Stimulated activated CD8-positive, alpha-beta memory T cell treated with anti-CD3 and anti-CD28 coated beads, Interleukin-4, amount 100 ng/mL, for 1 hour (primary cell): ENCODE measurements at places on chromosomes 2 and 18.

GRCh38 chr2:150475479-150476250, 11.8 kb downstream of the RND3 start:
- DNase-seq, result no peak

DNA sequence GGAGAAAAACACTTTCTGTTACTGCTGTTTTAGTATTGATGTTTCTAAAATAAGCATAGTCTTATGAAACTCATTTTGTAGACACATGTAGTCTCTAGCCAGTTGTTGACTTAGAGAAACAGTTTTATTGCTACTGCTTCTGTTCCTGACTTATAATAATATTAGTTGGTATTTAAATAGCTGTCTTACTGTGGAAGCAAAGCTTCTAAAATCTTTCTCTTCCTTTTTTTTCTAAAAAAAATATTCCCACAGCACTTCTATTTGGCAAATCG, 121.8 kb downstream of the MTX2 start:
- DNase-seq, result no peak

DNA sequence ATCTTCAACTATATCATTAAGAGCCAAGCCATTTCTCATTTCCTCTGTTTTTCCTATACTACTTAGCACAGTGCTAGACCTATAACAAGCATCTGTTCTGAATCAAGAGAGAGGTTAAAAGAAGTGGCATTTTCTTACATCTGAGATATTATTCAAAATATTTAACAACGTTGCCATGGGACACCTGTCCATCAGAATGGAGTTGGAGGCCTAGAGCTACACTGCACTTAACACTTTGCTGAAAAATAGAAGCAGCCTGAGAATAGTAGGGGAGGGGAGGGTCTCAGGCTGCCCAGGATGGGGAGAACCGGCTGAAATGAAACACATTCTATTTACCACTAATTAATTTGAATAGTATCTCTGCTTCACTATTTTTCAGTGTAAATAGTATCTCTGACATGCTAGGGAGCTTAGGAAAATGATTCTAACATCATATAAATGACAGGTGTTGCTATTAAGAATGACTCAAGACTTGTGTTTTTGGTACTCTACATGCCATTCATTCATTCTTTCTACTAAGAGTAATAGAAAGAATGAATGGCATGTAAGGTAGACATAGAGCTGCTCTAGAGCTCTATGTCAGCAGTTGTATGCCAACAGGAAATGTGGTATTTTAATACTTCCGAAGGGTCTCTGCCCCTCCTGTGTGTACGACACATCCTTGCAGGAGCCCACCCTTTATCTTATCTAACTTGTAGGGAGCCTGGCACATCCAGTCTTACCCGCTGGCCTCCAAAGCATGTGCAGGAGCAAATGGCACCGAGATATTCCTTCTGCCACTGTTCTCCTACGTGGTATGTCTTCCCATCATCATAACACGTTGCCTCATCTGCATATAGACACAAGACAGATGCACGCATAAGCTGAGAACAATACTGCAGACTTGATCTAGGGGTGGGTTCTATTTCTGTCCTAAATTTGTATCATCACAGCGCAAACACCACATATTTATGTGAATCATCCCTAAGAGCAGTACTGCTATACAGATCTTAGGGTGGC, 52.6 kb downstream of the ATIC start:
- DNase-seq, result no peak

GRCh38 chr2:176126929-176127773, 2.4 kb upstream of the HOXD8 start:
- peak; percentile 47 for DNase-seq

DNA sequence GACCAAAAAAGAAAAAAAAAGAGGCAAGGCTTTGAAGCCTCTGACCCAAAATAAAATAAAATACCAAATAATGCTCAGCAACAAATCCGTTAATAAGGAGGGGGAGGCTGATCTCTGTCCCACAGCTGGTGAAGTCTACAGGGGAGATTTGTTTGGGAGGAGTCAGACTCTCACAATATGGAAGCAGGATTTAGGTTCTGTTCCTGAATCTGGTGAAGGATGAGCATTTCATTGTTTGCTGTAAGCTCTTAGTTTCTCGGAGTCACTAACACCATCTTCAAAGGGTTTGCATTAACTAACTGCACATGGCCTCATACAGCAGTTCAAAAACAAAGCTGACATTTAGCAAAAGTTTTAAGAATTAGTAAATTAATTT, 339.4 kb upstream of the TNP1 start:
- DNase-seq, result no peak

GRCh38 chr2:211373203-211373602, 816.8 kb downstream of the CPS1 start:
- DNase-seq, result no peak

DNA sequence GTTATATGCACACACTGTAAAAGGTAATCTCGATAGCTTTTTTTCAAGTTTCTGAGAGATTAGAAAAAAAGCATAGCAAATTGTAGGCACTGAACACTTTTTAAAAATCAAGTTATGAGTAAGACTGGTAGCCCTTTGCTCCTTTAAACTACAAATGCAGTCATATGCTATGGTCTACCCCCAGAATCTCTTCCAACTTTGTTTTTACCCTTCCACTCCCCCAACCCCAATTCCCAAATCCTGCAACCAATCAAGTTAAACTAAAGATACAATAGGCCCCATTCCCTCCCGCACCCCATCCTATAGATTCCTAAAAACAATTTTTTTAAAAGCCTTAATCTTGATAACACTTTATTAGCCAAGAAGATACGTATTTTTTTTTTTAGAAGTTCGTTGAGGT, 752 bp upstream of the BAZ2B start:
- no peak for DNase-seq

GRCh38 chr2:166671801-166672200, 177.8 kb upstream of the SCN7A start:
- no peak for DNase-seq

DNA sequence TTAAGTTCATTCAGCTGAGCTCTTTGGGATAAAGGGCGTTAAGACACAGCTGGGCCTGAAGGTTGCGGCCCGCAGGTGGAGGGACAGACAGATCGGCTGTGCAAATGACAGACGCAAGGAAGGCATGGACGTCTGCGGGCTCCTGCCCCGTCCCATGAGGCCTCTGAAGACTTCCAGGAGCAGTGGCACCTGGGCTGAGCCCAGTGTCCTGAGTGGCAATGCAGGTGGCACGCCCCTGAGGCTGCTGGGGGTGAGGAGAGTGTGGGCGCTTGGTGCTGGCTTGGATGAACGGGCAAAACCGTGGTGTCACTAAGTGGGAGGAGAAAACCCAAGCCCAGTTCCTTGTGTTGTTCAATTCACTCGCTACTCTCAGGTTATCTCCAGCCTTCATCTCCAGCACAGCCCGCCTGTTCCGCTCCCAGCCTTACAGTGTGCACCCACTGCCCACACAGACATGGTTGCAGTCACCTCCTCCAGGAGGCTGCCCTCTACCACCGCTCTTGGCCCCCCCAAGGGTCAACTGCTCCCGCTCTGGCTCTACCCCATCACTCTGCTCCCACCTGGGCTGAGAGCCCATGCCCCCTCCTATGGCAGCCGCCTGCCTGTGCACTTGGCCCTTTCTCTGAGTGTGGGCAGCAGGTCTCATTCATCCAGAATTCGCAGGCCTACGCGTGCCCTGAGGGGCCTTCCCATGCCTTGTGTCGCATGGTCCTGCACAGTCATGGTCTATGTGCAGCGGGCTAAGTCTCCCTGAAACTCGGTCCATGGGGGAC, 50.3 kb downstream of the PTGR3 start:
- no peak for DNase-seq

- DNase-seq, result no peak
Measured at GRCh38 chr2:108139521-108139920, 100.2 kb upstream of the SULT1C3 start.

GRCh38 chr2:225033440-225034318, 8.6 kb downstream of the DOCK10 start:
- DNase-seq, result no peak

DNA sequence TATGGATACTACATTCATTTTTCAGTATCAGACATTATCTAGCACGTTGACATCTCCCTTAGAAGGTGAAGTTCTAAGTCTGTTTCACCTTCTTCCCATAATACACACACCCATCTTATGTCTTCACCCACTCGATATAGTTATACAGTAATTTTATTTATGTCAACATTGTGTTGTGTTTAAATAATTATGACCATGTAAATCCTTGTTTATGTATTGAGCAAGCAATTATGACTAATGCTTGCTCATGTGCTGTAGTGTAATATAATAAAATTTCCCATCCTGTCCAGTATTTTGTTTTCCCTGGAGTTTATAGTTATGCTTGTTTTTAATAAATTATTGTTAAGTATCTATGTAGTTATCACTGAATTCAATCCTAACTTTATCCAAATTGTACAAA, 163.2 kb downstream of the MTX2 start:
- no peak for DNase-seq

DNA sequence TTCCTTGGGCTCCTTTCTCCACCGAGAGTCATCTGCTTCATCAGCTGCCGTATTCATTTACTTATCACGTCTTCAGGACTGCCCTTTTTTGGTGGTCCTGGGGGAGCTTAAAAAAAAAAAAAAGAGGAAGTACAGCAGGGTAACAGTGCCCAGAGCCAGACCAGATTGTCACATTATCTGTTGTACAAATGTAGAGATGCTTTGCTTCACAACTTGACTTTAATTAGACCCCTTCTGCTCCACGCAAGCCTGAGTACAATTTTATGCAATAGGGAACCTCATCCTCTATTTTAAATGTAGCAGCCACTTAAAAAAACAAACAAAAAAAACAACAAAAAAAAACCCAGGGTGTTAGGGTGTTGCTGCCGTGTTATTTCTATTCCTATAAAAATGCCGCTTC, 128.3 kb downstream of the PRPF40A start:
- DNase-seq, result no peak

DNA sequence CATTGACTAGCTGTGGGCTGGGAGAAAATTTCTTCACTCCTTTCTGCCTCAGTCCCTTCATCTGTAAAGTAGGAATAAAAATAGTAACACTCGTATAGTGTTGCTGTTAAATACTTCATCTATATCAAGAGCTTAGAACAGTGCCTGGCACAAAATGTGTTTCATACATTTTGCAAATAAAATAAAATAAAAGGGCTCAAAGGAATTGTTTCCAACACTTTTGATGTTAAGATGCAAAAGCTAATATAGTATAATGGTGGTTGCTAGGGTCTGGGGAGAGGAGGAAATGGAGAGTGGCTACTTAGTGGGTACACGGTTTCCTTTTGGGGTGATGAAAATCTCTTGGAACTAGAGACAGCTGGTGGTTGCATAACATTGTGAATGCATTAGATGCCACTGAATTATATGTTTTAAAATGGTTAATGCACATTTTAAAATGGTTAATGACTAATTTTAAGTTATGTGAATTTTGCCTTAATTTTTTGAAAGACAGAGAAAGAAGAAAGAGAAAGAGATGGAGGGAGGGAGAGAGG, 542.1 kb upstream of the ID2 start:
- DNase-seq, result no peak

- no peak for DNase-seq
Measured at GRCh38 chr2:80351231-80351630, 46.7 kb upstream of the LRRTM1 start.

- no peak for DNase-seq
Measured at GRCh38 chr2:168231609-168232241, 15.7 kb downstream of the STK39 start.

- no peak for DNase-seq
Measured at GRCh38 chr2:28981620-28982376, 700 bp downstream of the TOGARAM2 start.

GRCh38 chr18:154151-154550, 4.2 kb upstream of the USP14 start:
- no peak for DNase-seq

DNA sequence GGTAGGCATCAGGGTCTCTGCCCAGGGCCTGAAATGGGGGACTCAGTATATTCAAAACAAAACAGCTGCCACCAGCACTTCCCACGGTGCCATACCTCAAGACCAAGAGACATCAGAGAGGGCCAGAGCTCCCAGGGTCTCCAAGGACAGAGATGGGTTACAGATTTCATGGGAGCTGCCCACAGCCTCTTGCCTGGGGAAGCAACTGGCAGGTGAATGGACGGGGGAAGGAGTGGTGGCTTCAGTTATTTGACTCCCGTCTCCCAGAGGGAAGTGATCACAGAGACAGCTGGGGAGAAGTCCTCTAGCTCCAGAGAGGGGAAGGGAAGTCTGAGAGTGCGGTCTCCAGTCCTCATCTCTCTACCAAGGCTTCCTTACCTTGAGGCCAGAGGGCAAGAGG, 15.8 kb upstream of the SFXN5 start:
- DNase-seq, result no peak

DNA sequence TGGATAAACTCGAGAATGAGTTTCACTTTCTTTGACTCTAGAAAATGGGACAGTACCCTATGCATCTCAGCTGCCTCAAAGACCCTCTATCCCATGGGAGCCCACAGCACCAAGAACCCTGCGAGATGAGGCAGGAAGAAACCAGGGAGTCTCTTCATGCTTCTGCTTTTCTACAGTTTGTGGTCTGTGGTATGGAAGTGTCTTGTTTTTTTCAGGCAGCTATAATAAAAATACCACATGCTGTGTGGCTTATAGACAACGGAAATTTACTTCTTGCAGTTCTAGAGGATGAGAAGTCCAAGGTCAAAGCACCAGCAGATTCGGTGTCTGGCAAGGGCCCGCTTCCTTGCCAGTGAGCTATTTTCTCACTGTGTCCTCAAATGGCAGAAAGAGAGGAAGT, 257.9 kb downstream of the SUCLG1 start:
- DNase-seq, result no peak

DNA sequence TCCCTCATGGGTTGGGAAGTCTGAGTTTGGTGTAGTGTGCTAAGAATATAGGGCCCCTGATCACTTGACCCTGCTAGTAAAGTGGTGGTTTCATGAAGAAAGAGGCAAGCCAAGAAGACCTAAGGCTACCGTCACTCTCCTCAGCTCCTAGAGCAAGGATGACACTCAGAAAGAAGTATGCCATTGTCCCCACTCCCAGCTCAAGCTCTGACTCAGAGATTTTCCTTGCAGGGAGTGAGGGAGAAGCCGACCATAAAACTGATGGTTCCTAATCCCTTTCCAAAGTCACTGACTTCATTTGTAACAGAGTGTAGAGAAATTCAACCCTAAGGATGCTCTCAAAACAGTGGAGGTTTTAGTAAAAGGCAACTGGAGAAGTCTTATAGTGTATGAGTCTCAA, 80.9 kb downstream of the ICA1L start:
- no peak for DNase-seq

GRCh38 chr2:237062585-237062984, 23.1 kb upstream of the COPS8 start:
- no peak for DNase-seq

- DNase-seq, result no peak
Measured at GRCh38 chr2:179876266-179876665, 14.9 kb upstream of the ZNF385B start.

DNA sequence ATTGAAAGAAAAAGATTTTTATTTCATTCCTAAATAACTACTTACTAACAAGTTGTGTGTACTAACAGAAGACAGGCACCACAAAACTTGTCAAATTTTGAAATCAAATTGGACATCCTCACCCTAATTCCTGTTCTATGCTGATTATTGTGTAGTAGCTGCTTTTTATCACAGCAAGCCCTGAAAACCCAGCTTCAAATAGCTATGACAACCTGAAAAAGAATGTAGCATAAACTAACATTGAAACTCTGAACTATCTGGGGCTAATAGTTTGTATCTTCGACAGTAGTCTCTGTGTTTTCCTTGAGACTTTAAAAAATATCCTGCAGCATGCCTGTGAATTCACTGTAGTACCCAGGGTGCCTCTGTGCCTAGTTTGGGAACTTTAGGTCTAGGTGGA, 122.6 kb downstream of the WDPCP start:
- no peak for DNase-seq

- no peak for DNase-seq
Measured at GRCh38 chr2:205800773-205801172, 118.5 kb downstream of the NRP2 start.
